ENCODE measurements at places on chromosomes 7 and 10.

DNA sequence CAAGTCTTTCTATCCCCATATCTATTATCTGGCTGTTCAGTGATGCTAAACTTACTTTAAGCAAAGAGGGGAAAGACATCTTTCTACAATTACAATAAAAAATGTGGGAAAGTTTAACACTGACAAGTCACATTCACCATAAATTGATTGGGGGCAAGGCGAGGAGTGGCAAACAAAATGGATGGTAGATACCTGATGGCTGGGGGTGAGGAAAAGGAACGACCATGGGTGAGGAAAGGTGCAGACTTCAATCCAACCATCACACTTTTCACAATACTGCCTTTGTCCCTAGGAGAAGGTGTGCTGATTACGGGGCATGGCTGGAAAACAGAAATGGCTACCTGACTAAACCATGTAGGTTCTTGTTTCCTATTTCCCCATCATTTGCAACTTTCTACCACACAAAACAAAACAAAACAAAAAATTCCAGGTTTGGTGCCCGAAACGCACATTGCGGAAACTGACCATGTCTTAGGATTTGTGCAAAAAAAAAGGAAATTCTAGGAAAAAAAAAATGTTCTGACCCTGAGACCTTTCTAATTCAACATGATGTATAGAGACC is 3.8 kb downstream of the RELN start:
- no peak for DNase-seq

DNA sequence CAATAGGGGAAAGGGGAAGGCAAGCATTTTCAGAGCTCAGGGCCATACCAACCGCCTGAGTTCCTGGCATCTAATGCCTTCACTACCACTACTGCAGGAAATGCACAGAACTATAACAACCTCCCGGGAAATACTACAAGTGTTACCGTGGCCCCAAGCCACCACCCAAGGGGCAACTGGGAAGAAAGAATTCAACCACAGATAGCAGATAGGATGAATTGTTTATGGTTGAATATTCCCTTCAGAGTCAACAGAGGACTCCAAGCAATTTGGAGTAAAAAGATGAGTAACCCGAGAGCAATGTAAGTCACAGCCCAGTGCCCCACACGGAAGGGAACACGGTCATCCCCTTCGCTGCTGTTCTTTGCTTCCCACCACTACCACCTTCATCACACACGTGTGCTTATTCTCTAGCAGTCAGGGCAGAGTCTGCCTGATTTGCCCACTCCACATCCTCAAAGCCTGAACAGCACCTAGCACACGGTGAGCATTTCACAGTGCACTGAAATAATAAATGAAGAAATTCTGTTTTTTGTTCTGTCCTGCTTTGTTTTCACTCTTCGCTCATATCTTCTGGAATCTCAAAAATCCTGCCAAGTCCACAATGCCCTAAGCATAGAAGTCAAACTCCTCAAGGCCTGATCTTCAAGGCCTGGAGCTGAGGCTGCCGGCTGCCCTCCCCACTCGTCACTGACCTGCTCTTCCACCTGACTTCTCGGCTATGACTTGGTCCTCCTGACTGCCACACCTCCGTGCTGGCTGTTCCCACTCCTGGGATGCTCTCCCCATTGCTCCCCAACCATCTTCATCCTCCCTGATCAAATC is 221.1 kb downstream of the KCNMA1 start:
- no peak for DNase-seq

DNA sequence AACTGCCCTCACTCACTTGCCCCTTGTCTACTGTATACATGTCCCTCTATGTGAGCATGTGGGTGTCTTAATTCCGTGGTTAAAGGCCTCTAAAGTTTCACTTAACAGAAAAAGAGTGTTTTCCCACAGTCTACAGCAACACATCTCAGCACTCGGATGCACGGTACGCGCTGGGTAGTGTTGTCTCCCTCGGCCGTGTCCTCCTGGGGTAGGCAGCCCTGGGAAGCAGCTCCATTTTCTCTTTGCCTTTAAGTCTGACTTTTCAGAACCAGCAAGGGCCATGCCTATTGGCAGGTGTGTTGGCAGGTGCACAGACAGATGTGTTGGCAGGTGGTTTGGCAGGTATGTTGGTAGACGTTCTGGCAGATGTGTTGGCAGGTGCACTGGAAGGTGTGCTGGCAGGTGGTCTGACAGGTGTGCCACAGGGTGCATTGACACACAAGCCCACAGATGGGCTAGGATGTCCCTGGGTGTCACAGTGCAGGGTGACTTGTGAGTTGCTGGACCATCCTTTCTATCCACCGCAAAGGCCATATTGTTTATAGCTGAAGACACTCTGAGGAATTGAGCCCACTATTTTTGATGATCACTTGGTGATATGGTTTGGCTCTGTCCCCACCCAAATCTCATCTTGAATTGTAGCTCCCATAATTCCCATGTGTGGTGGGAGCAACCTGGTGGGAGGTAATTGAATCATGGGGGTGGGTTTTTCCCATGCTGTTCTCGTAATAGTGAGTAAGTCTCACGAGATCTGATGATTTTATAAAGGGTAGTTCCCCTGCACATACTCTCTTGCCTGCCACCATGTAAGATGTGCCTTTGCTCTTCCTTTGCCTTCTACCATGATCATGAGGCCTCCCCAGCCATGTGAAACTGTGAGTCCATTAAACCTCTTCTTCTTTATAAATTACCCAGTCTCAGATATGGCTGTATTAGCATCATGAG is 296.9 kb downstream of the TNS3 start:
- no peak for DNase-seq

DNA sequence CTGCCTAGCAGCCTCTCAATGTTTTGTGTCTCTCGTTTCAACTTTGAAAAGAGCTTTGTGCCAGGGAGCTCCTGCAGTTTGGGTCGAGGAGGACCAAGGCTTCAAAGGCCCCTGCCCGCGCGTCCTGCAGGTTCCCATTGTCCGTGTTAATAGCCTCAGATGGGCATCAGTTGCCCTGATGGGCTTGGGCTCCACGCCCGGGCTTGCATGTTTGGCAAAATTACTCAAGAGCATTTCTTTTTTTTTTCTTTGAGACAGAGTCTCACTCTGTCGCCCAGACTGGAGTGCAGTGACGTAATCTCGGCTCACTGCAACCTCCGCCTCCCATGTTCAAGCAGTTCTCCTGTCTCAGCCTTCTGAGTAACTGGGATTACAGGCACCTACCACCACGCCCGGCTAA is 636.6 kb downstream of the SDK1 start:
- no peak for DNase-seq

DNA sequence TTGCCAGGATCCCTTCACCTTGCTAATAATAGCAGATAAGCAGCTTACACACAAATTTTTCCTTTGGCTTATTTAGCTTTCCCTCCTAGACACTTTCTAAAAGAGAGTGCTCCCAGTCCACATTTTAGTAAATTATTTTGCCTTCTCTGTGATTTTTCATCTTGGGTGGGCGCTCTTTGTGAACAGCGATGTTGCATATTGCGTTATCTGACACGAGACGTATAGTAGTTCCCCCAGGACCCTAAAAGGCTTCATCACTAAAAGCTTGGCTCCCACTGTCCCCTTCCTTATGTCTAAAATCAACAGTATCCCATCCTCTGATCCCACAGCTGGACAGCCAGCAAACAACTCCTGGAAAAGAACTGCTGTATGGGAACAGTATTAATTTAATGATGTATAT is 232.9 kb downstream of the DYNC1I1 start:
- no peak for DNase-seq

GRCh38 chr10:53841483-53842145 is 959.4 kb downstream of the PCDH15 start:
- no peak for DNase-seq

GRCh38 chr7:47757921-47758411 is 176.1 kb upstream of the TNS3 start:
- DNase-seq: no peak

- no peak for DNase-seq
These were observed 1.0 kb upstream of the UBN2 start for GRCh38 chr7:139230023-139230422.

- DNase-seq: no peak
These were observed 6.2 kb downstream of the TMEM236 start for GRCh38 chr10:17758200-17758599.

- no peak for DNase-seq
These were observed 357.1 kb downstream of the MAGI2 start for GRCh38 chr7:79096361-79096805.

- no peak for DNase-seq
These were observed 3.7 kb downstream of the TMEM140 start for GRCh38 chr7:135151533-135151932.

DNA sequence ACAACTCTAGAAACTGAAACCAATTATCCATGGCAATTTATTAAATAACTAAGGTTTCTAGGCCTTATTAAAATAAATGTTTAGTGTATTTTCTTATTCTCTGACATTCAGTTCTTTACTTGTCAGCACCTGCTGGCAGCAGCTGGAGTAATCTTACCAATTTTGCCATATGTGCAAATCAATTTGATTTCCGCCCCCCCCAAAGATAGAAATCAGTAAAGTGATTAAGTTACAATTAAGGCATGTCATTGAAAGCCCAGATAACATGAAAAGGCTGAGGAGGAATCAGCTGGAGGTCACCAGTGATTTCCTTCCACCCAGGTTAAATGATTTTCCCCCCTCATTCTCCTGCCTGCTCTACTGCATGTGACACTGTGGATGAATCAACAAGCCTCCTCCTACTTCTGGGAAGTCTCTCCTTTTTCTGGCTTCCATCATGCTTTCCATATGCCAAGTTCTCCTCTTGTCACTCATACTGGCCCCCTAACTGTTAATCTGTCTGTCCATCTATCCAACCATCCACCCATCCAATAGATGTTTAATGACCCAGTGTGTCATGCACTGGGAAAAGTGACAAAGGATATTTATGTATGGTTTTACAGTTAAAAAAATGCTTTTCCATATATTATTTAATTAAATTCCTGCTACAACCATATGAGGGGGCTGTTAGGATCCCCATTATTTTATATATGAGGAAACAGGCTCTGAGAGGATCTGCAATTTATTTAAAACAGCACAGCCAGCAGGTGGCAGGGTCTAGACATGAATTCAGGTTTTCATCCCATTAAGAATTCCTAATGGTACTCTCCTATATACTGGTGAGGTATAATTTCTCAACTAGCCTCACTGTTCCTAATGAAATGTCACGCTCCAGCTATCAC is 116.5 kb downstream of the ATXN7L1 start:
- peak; percentile 56 for DNase-seq

- DNase-seq: no peak
These were observed 250.9 kb upstream of the MKLN1 start for GRCh38 chr7:131076711-131077181.

- DNase-seq: no peak
These were observed 6.7 kb upstream of the CYREN start for GRCh38 chr7:135177028-135177696.

DNA sequence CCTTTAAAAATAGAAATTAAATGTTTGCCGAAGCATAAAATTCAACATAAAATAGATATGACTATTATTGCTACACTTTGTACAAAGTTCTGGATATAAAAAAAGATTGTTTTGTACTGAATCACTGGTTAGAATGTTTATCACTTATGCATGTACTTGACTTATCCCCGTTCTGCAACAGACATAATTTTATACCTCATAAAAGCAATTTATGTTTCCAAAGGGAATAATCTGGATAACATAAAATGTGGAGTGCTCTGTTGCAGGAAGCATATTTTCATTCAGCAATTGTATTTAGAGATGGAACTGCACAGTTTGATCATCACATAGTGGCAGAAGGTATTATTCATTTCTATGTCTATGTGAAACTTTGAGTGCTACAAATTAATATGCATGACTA is 21.5 kb downstream of the SKAP2 start:
- no peak for DNase-seq

- DNase-seq: no peak
These were observed 33.8 kb upstream of the COMTD1 start for GRCh38 chr10:75269605-75270004.

Measured in NCI-H526 treated with DMSO at 0.1 percent for 48 hours (cell line).